ENCODE measurements at places on chromosomes 2 and 18. TPM values are rescaled to one million over a fixed set of nuclear protein-coding genes. Genes with fewer than 3 reads are reported as not detected.

RBM44 gene
- total RNA-seq: 0.28 TPM

ERFE gene
- 10.5 TPM for total RNA-seq

GKN2 gene
- not detected for total RNA-seq

AGXT gene
- 1.3 TPM for total RNA-seq

DNA sequence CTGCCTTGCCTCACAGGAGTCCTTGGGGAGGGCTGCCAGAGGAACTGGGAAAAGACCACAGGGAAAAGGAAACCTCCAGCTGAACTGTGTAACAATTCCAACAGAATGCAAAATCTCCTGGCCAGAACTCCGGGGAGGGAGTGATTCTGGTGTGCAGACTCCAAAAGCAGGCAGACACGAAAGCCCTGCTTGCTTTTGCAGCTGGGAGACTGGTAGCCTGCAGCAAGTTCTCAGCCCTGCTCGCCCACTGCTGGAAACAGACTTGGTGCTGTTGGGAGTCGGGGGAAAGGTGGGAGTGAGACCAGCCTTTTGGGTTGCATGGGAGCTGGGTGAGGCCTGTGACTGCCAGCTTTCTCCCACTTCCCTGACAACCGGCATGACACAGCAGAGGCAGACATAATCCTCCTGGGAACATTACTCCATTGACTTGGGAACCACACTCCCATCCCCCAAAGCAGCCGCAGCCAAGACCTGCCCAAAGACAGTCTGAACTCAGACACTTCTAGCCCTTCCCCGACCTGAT, 26.0 kb upstream of the NMI start:
- DNase-seq: no peak

- no peak for DNase-seq
These were observed 123.8 kb upstream of the WDSUB1 start for GRCh38 chr2:159410276-159410675.

GRCh38 chr2:152716805-152717227, 445 bp downstream of the PRPF40A start:
- peak; percentile 19 for DNase-seq

- DNase-seq: no peak
These were observed 138.1 kb downstream of the DTNA start for GRCh38 chr18:34848156-34848555.

DNA sequence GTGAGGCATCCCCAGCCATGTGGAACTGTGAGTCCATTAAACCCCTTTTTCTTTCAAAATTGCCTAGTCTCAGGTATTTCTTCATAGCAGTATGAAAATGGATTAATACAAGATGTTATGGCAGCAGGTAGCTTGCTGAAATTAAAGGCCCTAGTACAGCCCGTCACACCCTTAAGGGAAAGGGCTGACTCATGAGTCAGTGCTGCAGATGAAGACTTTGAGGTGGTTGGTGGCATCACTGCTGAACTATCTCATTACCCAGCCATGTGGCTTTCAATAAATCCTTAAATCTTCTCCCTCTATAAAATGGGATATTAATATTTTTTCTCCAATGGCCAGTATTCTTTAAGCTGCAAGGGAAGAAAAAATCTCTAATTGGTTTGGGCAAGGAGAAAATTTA, 226.1 kb upstream of the CCDC68 start:
- DNase-seq: no peak

GRCh38 chr18:9684881-9685614, 23.1 kb upstream of the RAB31 start:
- DNase-seq: no peak

All from SJCRH30 (cell line).